ENCODE measurements at places on chromosomes 1 and 21.

DNA sequence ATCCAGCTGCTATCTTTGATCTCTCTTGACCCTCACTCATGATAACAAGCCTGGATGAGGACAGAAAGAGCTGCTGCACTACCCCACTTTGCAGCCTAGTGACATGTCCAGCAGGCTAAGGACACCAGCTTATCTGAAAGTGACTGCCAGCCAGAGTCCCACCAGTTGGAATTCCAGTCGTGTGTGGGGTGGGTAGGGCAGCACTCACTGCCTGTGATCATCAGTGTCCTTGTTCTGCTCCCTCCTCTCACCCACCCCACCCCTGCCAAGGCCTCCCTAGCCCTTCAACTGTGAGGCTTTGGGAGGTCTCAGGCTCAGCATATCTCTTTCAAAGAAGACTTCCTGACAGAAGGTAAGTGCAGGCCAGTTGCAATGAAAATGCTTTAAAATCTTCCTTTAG is 15.5 kb upstream of the NMNAT2 start:
- DNase-seq: no peak

- DNase-seq: no peak
Measured at GRCh38 chr1:99069146-99069545, 64.5 kb upstream of the PLPPR5 start.

- DNase-seq: no peak
Measured at GRCh38 chr1:236522937-236523703, 662 bp upstream of the LGALS8 start.

GRCh38 chr1:208942394-208943130 is 641.0 kb upstream of the CAMK1G start:
- DNase-seq: no peak

DNA sequence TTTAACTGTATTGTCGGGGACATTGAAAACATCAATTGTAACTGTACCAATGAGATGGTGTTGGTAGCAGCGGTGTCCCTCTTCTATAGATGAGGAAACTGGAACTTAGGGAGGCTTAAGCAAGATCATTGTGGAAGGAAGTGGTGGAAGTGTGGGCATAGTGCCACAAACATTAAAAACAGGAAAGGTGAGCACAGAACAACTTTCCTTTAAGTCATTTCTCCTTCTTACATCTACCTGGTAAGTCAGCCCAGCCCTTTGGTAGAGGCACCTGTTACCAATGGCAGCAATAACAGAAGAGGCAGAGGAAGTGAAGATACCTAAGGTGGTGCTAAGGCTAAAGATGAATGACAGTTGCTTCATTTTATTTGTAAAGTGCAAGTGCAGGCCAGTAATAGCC is 12.0 kb upstream of the CTSS start:
- DNase-seq: no peak

DNA sequence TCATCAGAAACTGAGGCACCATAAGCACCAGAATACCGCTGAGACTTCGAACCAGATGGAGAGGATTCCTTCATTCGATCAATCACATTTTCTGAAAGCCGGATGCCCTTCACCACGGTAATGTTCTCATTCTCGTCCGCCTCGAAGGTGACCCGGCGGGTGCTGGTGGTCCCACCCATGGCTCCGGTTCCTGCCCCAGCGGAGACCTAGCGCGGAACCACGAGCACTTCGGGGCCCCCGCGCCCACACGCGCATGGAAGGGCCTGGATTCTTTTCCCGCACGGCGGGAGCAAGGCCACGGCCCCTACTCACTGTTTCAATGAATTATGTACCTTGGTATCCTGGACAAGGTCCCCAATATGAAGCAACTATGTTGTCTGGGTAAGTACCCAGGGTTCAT is 33.1 kb upstream of the WDTC1 start:
- DNase-seq: no peak

DNA sequence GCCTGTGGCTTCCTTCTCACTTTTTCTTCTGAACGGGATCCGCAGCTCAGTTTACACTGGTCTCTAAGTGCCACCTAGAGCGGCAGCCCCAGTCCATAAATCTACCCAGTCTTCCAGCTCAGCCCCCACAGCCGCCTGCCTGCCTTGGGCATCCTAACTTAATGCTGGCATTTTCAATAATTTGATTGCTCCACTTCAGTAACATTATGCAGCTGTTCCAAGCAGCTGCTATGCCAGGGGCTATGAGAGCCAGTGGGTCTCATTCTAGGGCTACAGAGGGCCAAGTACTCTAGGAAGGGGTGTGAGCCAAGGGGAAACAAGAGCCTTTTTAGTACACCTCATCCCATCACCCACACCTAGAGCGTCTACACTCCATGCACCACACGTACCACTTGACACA is 48.4 kb upstream of the COA6 start:
- no peak for DNase-seq

DNA sequence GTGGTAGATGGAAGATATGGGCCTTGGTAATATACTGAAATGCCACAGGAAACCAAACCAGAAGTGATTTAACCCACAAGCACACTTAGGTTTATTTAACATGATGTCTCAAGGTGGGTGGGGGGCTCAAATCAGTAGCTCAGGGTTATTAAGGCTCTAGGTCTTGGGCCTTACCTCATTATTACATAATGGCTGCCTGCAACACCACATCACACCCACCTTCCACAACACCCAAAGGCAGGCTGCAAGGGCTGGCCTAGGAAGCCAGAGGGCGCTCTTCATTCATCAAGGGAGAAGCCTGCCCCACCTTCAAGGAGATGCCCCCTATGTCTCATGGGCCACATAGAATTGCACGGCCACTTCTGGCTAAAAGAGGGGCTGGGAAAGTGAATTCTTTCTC is 6.0 kb downstream of the TFF1 start:
- no peak for DNase-seq

DNA sequence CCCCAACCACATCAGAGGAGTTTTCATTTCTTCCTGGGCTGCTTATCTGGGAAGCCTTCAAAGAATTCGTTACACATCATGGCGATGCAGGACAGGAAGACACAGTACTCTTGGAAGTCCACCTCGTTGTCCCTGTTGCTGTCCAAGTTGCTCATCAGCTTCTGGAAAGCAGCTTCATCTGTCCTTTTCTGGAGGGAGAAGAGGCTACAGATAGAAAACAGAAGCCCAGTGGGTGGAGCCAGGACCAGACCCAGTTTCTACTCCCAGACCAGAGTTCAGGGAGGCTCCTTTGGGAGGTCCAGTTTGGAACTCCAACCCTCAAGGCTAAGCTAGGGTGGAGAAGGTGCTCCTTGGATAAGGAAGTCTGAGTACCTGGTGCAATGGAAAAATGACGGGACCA is 1.9 kb downstream of the S100A4 start:
- DNase-seq: no peak

GRCh38 chr1:235947989-235948388 is 81.3 kb upstream of the LYST start:
- DNase-seq: no peak

- DNase-seq: no peak
Measured at GRCh38 chr1:32465578-32465933, 684 bp downstream of the ZBTB8B start.

DNA sequence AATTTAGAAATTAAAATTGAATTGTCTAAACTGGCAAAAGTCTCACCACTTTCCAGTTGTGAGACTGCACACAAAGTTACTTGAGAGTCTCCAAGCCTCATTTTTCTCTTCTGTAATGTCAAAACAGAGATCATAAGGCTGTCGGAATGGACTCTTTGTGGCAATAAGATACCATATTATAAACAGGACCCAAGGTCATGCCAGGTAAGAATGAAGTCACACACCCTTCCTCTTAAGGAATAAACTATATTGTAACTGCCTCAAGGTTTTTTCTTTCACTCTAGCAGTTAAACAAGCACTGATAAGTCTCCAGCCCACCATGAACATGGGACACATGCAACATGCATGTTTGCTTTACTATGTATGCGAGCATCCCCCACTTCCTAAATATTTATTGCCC is 50.1 kb upstream of the DIRAS3 start:
- DNase-seq: no peak

DNA sequence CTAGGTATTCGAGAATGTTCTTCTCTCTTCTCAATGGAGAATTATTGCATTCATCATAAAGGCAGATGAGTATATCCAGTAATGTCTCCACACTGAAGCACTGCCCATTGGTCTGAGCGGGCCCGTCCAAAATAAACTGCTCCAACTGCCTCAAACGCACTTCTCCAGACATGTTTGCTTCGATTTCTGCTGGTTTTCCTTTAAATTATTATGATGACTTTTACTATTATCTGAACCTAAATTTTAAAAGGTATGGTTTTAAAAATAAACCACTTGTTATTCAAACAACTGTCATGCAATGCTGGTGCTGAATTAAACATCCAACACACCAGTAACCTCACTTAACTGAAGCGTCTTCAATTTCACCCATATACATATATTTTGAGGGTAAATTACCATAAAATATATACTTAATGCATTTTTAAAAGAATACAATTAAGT is 1.3 kb downstream of the CDC42BPA start:
- no peak for DNase-seq

DNA sequence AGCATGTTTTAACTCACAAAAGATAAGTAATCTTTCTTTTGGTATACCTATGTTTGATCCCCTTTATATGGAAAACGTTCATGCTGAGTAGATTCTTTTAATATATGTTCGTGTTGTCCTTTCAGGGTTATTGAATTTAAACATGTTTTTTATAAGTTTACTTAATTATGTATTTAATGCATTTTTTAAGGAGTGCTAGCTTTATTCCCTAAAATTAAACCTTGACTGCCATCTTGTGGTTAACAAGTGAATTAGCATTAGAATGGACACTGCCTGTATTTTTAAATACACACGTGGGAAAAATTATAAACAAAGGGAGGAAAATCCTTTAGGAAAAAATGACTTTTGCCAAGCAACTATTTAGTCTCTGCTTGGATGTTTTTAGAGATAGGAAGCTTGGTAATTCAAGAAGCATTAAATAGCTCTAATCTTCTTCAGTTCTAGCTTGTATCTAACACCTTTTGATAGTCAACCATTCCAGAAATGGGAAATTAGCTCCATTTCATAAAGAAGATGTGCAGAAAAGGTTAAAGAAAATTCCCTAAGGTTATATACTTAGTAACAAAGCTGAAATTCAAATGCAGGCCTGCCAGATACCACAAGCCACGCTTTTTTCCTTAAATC is 43.0 kb downstream of the UBE2U start:
- no peak for DNase-seq

DNA sequence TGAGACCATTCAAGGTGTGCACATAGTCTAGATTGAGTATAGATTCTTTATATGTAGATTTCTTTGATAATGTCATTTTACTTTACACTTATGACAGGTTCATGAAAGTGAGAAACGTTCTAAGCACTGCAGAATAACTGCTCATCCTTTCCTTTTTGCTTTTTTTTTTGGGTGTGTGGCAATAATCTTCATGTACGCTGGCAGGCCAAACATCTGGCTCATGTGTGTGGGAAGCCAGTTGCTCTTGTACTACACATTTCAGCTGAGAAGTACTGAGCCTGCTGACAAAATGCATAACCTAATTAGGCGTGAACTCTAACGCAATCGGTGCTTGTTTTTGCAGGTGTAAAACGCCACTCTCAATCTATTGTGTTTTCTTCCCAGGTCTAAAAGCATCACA is 350.8 kb upstream of the KAZN start:
- no peak for DNase-seq

GRCh38 chr1:200409203-200409760 is 554 bp downstream of the ZNF281 start:
- peak; percentile 31 for DNase-seq

- peak; percentile 80 for DNase-seq
Measured at GRCh38 chr1:167043752-167044488, 46.3 kb downstream of the GPA33 start.

DNA sequence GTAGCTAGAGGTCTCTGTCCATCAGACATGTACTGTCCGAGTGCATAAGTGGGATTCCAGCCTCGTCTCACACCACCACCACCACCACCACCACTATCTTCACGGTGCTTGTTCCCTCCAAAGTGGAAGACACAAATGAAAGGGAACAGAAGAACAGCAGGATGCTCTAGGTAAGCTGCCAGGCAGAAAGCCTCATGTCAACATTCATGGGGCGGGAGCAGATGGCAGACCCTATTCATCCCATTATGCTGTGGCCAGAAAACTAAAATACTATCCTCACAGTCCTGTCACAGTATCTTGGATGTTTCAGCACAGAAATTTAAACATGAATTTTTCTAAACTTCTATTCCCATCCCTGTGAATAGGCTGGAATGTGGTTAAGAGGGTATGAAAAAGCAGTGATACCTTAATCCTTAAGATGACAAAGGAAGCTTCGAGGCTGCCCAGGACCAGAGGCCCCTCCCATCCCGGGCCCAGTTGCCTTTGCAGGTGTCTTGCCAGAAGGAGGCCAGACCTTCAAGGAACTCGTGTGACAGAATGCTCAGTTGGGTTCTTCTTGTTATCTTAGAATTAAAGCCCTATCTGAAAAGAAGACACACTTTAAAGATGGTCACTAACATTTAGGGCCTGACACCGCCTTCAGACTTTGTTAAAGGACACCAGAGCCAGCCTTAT is 24.7 kb downstream of the APCS start:
- DNase-seq: no peak

All from CD8-positive, alpha-beta memory T cell (primary cell).